GM13976 (cell line): ENCODE measurements at places on chromosomes 7 and 10.

DNA sequence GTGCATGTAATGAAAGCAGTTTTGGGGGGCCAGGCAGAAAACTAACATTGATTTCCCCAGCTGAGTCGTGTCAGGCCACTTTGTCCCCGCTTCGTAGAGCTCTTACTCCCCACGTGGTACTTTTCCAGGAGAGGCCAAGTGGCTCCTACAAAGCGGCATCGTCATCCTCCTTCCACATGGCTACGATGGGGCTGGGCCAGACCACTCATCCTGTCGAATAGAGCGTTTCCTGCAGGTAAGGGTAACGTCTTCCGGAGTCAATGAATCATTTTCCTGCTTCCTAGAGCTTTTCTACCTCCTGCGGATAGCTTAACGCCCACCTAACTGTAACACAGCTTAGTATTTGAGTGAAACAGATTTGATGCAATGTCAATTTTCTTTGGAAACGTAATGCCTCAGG lies 21.7 kb upstream of the SEC61A2 start:
- DNase-seq: no peak

DNA sequence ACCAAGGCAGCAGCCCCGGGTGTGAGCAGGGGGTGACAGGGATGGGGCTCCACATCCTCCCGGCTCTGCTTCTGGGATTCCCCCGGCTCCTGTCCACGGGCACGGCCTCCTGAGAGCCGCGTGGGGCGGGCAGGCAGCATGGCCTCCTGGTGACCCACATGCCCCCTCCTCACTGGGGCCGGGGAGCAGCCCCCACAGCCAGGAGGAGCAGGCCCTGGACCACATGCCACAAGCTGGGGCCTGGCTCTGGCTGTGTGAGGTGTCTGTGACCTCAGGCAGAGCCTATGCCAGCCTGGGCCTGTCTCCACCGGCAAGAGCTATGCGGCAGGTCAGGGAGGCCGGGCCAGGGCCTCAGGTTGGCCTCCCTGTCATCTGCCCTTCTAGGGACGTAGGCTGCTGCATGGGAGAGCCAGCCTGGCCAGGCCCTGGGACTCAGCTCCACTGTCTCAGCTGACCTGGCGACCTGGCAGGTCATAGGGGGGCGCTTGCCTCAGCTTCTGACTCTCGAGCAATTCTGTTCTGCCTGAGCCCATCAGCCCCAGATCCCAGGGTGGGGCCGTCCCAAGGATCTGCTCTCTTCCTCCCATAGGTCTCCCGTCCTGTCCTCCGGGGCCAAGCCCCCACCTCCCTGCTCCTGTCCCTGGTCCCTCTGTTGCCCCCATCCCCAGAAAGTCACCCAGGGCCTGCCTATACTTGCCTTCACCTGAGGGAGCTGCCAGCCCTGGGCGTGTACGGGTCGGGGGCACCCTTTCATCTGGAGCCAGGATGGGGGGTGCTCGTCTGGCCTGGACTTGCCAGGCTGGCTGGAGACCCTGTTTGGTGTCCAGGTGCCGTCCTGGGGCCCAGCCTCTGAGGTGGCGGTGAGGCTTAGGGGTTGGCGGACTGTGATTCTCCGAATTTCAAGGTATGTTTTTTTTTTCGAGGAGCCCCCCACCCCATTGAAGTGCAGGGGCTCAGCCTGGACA lies 3.9 kb upstream of the TMEM184A start:
- no peak for DNase-seq

DNA sequence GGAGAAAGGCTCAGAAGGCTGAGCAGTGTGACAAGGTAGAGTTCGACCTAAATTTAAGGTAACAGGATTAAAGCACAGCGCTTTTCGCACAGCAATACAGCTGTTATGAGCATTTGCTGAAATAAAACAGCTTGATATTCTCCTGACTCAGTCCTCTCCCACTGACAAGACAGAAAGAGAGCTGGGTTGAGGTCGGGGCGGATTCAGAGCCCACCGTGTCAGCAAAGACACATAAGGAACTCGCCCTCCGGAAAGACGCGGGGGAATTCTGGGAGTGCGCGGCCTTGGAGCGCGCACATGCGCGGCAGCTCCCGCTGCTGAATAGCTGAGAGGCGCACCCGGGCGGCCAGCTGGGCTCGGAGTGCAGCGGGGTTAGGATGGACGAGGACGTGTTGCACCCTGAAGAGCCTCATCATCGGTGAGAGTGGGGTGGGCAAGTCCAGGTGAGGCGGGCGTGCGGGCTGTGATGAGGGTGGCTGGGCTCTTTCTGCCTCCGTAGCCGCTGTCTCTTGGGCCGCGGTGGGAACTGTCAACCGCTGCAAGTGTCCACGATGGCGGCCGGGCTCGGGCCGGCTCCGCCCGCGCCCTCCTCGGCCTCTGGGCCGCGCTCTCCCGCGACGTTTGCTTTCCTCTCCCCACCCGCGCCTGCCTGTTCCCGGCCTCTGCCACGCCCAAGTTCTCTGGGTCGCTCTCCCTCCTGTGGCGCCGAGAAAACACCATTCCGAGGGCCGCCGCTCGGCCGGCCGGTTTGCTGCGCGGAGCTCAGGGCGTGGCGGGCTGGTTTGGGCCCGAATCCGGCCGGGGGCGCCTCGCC lies 120.6 kb downstream of the LYZL1 start:
- peak; percentile 73 for DNase-seq

DNA sequence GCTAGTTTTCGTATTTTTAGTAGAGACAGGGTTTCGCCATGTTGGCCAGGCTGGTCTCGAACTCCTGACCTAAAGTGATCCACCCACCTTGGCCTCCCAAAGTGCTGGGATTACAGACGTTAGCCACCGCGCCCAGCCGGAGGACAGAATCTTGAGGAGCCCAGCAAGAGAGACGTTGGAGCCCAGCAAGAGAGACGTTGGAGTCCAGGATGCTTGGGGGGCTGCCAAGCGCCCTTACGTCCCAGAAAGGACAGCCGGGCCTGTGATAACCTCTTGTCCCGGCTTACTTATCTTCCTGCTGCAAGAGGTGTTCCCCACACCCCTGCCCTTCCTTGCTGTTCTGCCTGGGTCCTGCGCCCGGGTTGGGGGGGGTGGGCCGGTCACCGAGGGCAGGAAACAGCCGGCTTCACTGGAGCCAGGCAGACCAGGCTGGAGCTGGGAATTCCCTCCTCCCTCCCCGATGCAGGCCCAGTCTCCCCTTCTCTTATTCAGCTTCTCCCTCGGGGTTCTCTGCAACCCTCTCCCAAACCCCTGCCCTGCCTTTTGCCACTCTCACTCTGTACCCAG lies 1.9 kb upstream of the EPHB4 start:
- DNase-seq: peak; percentile 15

DNA sequence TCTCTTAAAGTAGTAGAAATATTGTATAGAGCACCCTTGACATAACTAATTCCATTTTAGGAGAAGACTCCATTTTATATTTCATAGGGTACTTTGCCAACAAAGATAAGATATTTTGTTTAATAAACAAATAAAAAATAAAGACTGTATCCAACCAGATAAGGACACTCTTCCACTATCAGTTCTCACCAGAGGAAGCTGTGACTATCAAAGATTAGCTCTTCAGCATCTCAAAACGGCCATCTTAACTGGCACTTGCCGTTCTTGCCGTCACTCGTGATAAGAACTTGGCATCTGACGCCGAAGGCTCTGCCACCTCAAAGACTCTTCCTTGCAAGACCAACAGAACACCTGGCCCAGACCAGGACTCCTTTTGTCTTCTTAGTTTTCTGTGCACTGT lies 26.3 kb upstream of the AKR1B1 start:
- no peak for DNase-seq

- DNase-seq: no peak
These were observed 157.8 kb downstream of the DNAJB6 start for GRCh38 chr7:157494506-157495176.

- peak; percentile 88 for DNase-seq
These were observed 19.5 kb upstream of the GNA12 start for GRCh38 chr7:2863461-2864066.

DNA sequence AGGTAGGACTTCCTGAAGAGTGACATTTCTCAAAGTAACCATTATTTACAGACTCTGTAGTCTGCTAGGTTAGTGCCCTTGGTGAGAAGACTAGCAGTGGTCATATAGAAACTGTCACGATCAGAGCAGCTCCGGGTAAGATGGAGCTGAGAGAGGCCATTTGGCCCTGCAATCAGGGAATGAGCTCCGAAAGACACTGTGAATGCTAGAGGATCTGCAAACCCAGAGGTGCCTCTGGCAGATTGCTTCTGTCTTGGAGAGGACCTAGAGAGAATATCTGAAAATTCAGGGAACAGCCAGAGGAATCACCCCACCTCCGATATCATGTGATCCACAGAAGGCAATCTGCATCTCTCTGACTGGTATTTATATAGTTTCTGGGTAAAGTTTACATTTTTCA lies 246.9 kb upstream of the KMT2E start:
- DNase-seq: no peak

DNA sequence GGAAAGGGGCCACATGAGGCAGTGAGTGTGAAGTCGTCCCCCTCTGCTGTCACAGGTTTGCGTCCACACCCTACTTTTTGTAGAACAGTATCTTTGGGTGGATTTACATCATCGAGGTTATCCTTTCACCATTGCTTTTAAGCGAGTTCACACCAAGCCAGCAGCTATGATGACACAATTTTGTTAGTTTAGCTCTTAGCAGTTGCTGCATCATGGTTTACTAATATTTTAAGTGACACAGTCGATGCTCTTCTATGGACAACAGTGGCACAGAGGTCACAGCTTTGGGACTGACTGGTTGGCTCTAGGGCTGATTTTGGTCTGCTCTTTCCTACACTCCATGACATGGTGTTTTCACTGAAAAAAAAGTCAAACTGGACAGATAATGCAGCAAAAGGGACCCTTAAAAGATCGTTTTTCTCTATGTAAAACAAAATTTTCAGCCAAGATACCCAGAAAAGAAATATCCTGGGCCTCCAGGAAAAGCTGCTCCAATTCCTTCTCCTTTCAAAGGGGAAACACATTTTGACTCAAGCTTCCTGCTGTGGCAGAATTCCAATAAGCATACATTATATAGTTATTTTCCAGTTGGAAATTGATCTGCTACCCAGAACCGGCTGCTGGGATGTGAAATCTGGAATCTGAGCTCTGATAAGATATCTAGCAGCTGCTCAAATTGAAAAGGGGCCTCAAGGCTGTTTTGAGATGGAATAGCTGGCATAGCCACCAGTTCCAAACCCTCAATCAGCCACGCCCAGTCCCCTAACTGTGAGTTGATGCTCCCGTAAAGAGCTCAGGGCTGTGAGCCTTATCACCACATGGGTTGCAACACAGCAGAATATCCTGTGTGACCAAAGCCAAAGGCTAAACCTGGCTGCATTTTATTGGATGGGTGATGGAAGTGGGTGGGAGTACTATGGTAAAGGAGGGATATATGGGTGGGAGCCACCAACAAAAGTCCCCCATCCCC lies 114.2 kb downstream of the SMURF1 start:
- no peak for DNase-seq

- DNase-seq: peak; percentile 70
These were observed 50.3 kb downstream of the MAD1L1 start for GRCh38 chr7:2182461-2182860.

GRCh38 chr10:51427758-51428157 lies 271.6 kb downstream of the CSTF2T start:
- no peak for DNase-seq

DNA sequence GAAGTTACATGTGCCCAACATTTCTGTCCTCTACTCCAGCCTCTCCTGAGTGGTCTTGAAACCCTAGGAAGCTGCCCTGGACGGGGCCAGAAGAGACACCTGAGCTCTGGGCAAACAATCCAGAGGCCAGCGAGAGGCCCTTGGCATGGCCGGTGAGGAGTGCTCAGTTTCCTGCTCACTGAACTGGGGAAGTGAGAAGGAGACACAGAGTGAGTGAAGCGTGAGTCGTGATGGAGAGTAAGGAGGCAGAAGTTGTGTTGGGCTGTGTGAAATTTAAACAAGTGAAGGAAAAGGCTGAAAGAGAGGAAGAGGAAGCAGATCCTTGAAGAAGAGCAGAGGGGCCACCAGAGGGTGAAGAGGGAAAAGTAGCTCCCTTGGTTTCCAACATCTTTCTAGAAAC lies 73.2 kb downstream of the WNT2 start:
- DNase-seq: no peak
